ENCODE measurements at places on chromosomes 16 and 17.

DNA sequence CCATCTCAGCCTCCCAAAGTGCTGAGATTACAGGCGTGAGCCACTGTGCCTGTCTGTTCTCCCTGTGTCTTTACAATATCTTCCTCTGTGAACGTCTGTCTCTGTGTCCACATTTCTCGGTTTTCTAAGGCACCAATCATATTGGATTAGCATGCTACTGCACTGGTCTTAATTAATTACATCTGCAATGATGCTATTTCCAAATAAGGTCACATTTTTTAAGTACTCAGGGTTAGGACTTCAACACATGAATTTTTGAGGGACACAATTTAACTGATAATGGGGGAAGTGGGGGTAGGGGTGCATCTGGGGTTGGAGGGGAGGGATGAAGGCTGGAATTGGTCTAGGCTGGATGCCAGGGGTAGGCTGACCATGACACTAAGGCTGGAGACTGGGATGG, 102.6 kb downstream of the N4BP1 start:
- DNase-seq = no peak

DNA sequence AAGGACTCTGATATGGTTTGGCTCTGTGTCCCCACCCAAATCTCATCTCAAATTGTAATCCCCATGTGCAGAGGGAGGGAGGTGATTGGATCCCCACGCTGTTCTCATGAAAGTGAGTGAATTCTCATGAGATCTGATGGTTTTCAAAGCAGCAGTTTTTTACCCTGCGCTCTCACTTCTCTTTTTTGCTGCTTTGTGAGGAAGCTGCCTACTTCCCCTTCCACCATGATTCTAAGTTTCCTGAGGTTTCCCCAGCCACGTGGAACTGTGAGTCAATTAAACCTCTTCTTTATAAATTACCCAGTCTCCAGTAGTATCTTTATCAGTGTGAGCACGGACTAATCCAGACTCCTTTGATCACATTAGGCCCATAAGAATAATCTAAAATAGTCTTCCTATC, 719.7 kb upstream of the CDH8 start:
- no peak for DNase-seq

DNA sequence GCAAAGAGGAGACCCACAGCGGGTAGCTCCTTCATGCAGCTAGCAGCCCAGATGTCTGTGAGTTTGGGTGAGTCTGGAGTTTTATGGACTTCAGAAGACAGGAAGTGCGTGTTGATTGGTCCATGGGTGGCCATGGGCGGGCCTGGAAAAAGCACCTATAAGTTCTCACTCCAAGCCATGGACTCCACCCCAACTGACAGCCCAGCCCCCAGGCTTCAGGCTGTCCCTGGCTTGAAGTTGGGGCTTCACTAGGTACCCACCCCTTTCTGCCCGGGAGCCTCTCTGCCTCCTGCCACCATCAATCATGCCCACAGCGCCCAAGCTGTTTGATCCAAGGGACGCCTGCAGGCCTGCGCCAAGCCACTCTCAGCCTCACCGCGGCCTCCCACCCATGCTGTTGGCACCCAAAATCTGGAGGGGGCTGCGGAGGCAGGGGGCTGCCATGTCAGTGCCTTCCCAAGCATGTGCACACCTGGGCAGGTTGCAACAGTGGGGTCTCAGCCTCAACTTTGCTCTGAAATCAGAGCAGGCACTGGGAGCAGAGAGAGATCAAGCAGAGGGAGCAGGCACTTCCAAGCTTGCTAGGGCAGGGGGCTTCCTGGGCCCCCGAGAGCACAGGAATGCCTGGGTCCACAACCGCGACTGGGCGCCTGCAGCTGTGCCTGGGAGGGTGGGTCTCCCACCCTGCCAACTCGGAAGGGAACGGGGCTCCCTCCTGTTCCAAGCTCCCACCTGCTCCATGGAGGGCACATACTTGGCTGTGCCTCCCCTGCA, 1503.7 kb downstream of the CDH11 start:
- no peak for DNase-seq

GRCh38 chr16:72821185-72821950, 226.6 kb downstream of the ZFHX3 start:
- no peak for DNase-seq

DNA sequence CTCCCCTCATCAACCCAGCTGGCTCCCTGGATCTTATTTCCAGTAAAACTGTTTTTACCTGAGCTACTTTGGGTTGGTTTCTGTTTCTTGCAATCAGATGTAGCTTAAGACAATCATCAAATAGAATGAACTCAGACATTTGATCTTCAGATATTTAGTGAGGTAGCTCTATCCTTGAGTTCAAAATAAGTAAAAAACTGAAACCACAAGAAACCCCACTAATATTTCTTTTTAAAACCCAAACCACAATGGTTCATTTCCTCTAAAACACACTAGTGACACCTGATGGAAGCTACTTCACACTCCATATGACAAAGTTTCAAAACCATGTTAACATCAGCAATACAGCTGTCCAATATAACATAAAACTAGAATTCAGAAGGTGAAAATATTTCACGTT, 37.8 kb downstream of the CACNG1 start:
- DNase-seq = no peak

DNA sequence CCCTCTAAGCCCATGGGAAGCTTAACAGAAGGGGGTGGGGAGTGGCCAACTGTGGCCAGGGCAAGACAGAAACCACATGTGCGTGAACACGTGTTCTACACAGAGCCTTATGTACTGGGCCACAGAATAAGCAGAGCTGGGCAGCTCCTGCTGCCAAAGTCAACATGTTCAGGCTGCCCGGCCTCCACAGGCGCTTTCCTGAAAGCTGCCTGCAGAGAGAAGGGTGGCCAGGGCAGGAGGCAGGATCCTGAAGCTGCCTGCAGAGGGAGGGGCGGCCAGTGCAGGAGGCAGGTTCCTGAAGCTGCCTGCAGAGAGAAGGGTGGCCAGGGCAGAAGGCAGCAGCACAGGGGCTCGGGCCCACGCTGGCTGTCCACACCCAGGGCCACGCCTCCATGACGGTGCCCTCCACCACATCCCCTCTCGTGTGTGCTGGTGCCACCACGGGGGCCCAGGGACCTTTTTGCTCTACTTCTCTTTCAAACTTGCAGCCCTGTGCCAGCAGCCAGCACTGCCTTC, 79.5 kb downstream of the ANKRD11 start:
- peak; percentile 67 for DNase-seq

- DNase-seq = no peak
Measured at GRCh38 chr17:74682028-74682427, 30.7 kb downstream of the CD300LF start.

GRCh38 chr16:30996985-30997724, 12.1 kb downstream of the HSD3B7 start:
- no peak for DNase-seq

- no peak for DNase-seq
Measured at GRCh38 chr16:66363211-66363777, 3.2 kb upstream of the CDH5 start.

GRCh38 chr16:86501989-86502855, 8.1 kb upstream of the FOXF1 start:
- no peak for DNase-seq

- DNase-seq = no peak
Measured at GRCh38 chr16:19396555-19397011, 21.1 kb upstream of the TMC5 start.

DNA sequence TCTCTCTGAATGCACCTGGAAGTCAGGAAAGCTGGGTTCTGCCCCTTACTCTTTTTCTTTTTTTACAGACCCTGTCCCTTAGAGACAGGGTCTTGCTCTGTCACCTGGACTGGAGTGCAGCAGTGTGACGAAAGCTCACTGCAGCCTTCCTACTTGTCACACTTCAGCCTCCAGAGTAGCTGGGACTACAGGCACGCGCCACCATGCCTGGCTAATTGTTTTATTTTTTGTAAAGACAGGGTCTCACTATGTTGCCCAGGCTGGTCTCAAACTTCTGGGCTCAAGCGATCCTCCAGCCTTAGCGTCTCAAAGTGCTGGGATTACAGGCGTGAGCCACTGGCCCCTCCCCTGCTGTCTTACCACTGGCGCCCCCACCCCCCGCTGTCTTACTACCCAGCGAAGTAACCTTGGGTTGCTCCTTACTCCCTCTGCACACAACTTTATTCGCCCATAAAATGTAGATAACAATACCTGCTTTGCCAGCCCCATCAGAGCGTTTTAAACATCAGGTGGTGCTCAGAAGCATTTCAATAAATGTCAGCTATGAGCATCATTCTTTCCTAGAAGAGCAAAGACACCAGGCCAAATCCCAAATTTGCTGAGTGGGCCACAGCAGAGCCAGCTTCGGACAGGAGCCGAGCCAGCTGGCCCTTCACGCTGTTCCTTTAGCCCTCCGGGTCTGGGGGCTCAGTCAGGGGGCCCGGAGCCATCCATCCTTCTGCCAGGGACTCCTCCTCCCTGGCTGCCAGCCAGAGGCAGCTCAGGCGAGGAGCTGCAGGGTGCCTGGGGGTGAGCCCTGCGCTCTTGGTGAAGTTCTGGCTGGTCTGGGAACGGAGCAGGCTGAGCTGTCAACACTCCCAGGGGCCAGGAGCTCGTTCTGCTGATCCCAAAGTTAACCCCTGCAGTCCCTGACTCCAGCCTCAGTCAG, 24.4 kb downstream of the SRL start:
- DNase-seq = no peak

GRCh38 chr16:67100569-67101310, 9.0 kb upstream of the PHAF1 start:
- DNase-seq = peak; percentile 23

DNA sequence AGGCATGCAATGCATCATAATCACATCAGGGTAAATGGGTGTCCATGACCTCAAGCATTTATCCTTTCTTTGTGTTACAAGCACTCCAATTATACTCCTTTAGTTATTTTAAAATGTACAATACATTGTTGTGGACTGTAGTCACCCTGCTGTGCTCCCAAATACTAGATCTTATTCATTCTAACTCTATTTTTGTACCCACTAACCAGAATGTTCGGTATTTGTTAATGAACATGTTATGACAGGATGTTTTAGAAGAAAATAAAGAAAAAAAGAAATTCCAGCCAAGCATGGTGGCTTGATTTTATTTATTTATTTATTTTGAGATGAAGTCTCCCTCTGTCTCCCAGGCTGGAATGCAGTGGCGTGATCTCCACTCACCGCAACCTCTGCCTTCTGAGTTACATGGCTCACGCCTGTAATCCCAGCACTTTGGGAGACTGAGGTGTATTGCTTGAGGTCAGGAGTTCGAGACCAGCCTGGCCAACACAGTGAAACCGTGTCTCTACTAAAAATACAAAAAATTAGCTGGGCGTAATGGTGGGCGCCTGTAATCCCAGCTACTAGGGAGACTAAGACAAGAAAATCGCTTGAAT, 1.8 kb upstream of the NDE1 start:
- no peak for DNase-seq

DNA sequence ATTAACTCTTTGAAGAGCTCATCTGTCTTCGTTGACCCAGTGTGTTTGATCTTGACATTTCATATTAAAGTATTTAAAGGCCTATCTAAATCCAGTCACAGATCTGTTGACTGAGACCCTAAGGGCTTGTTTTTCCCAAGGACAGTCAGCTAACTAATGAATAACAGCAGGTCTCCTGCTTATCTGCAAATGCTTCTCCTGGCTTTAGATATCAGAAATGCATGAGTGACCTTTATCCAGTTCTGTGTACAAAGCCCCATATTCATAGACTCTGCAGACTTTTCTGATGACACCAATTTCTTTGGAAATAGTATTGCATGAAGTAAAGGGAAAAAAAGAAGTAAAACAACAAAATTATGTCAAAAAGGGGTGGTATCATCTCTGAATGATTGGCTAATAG, 70.3 kb downstream of the YPEL2 start:
- DNase-seq = no peak

GRCh38 chr17:34899643-34900291, 61.5 kb downstream of the CCT6B start:
- no peak for DNase-seq

DNA sequence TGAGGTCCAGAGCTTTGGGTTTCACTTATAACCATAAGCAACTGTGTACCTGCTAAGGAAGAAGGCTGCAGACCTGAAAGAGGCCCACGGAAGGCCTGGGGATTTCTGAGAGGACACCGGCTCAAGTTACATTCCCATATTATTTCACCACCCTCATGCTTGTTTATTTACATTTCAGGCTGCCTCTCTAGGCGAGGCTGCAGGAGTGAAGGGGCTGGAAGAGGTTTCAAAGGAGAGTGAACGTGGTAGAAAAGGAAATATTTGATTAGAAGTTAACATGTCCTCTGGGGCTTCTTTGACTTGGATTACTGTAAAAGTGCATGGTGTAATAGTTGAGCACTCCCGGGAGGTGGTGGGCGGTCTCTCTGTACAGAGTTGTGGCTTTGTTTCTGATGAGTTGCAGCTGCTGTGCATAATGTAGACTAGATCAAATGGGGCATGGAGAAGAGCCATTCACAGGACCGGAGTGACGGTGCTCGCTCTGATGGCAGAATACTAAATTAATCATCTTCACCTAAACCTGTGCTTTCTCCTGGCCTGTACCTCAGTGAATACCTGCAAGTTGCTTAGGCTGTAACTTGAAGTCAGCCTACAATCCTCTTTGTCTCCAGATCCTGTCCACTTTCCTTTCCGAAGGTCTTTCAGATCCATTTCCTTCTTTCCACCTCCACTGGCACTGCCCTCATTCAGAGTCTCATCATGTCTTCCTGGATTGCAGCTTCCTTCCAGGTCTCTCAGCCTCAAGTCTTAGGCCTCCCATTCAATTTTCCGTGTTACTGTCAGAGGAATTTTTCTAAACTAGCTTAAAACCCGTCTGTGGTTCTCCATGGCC, 1.9 kb upstream of the CPD start:
- peak; percentile 64 for DNase-seq

GRCh38 chr17:9577373-9577709, 899 bp downstream of the CFAP52 start:
- no peak for DNase-seq

DNA sequence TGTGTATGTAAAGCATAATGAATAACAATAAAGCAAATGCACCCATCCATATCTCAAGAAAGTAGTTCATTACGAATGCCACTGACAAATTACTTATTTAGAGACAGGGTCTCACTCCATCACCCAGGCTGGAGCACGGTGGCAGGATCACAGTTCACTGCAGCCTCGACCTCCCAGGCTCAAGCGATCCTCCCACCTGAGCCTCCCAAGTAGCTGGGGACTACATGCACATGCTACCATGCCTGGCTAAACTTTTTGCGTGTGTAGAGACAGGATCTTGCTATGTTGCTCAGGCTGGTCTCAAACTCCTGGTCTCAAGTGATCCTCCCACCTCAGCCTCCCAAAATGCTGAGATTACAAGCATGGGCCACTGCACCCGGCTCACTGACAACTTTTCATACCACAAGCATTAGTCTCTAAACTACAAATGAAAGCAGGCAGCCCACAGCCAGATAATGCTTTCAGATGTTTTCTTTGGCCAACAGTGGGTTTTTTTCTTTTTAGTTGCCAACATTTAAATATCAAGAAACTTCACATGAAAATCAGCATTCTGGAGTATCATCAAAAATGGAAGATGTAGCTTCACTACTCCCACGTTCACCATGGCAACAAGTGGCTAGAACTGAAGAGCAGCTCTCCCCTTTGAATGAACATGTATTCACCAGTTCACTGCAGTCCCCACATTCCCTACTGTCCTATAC, 7.7 kb downstream of the ARHGAP17 start:
- DNase-seq = no peak

DNA sequence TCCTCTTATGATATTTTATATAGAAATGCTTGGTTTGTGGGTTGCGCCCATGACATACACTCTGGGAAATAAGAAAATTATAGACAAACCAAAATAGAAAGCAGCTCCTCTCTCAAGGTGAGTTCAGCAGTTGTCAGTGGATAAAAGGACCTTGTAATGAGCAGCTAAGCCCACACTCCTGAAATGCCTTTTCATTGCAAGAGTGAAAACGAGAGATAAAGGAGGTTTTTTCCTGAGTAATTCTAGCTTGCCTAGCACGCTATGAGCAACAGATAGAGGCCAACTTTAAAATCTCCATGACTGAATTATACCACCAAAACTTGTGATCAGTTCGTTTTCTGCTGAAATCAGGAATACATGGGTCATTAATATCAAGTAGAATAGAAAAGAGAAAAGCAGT, 261.8 kb upstream of the CACNG5 start:
- no peak for DNase-seq

Data from putamen (tissue), 1 donor.